ENCODE measurements at places on chromosomes 13 and 19. TPM values are rescaled to one million over a fixed set of nuclear protein-coding genes. Genes with fewer than 3 reads are reported as not detected.

GRCh38 chr19:49684251-49684982 is 5.0 kb upstream of the ADM5 start:
- DNase-seq: no peak

- DNase-seq: no peak
Measured at GRCh38 chr19:48512504-48513288, 1.1 kb upstream of the LMTK3 start.

DNA sequence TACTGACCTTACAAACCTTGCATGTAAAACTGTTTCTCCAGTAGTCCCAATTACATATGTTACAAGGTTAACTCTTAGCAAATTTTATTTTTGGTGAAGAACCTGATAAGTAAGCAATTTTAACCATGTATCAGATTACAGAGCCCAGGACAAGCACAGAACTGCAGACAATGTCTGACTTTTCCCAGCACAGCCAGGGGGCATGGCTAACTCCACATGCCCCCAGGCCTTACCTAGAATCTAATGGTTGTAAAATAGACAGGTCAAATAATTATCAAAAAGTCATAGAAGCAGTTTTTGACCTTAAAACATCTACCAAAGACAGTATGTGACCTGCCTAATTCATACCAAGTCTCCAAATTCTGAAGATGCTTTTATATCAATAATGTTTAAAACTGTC is 364.1 kb downstream of the FOXO1 start:
- no peak for DNase-seq

- no peak for DNase-seq
Measured at GRCh38 chr13:27336014-27336673, 65.5 kb downstream of the RASL11A start.

The IGFL1 gene
- 4.8 TPM for total RNA-seq

Data from prostate gland (tissue), 2 donors.